ENCODE measurements at places on chromosomes 7 and 10. TPM values are rescaled to one million over a fixed set of nuclear protein-coding genes. Genes with fewer than 3 reads are reported as not detected.

- no peak overlapping the region for H3K27ac ChIP-seq
- no peaks in the 10 kb centered on the region for H3K36me3 ChIP-seq
- H3K4me1 ChIP-seq: peaks cover 21% of the 10 kb centered on the region
- DNase-seq: no peak
- H3K4me3 ChIP-seq: no peak overlapping the region
These were observed 1.0 kb upstream of the KNDC1 start for GRCh38 chr10:133158756-133159610.

GUSB gene
- 15.2 TPM for total RNA-seq

- no peaks in the 10 kb centered on the region for H3K36me3 ChIP-seq
- H3K27me3 ChIP-seq: no peaks in the 10 kb centered on the region
- H3K4me3 ChIP-seq: no peak overlapping the region
- no peak overlapping the region for H3K27ac ChIP-seq
These were observed 429.1 kb downstream of the ACTR3B start for GRCh38 chr7:153188630-153189029.

ASB10 gene
- total RNA-seq: 26.9 TPM

DNA sequence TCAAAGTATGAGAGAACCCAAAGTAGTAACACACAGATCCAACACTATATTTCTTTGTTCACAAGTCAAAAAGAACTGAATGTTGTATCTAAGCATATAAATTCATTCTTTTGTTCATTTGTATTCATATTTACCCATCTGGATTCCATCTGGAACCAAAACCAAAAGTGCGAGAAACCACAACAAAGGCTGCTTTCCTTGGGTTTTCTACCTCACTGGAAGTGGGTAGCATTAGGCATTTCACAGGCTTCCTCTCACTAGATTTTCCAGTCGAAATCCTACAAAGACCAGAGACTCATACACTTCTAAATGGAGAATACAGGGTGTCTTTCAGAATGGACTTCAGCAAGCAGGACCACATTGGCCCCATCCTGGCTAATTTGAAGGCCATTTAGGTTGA lies 109.8 kb upstream of the WNT16 start:
- H3K4me3 ChIP-seq: no peak overlapping the region
- no peak overlapping the region for H3K27ac ChIP-seq
- H3K27me3 ChIP-seq: no peaks in the 10 kb centered on the region
- H3K36me3 ChIP-seq: no peaks in the 10 kb centered on the region
- DNase-seq: no peak

All from heart left ventricle (tissue), 16 donors.